ENCODE measurements at places on chromosomes 12 and 14.

GRCh38 chr14:74955229-74956026 lies at the start of gene PGF:
PGF (minus strand) TSS chr14:74955597; CDS start chr14:74955242, 355 bp downstream.
- DNase-seq: peak; percentile 18

- no peak for DNase-seq
These were observed 154.9 kb upstream of the PLEKHG7 start for GRCh38 chr12:92547906-92548305.

GRCh38 chr12:107442326-107442987 lies 243.1 kb upstream of the PWP1 start:
- DNase-seq: no peak

GRCh38 chr12:111773801-111774551 lies 7.2 kb downstream of the ALDH2 start:
- no peak for DNase-seq

- DNase-seq: no peak
These were observed 10.2 kb downstream of the KRT82 start for GRCh38 chr12:52395761-52396434.
